T-helper 17 cell (primary cell): ENCODE measurements at places on chromosomes 3 and 15. TPM values are rescaled to one million over a fixed set of nuclear protein-coding genes. Genes with fewer than 3 reads are reported as not detected.
A peak's percentile ranks its signal among the peaks of the same experiment; 100 is the strongest.

Gene CHRNA3
- total RNA-seq, result not detected

GRCh38 chr15:38130740-38131498 lies 121.7 kb upstream of the SPRED1 start:
- no peak overlapping the region for H3K4me3 ChIP-seq
- H3K36me3 ChIP-seq, result no peaks in the 10 kb centered on the region
- no peak overlapping the region for H3K27ac ChIP-seq
- H3K27me3 ChIP-seq, result peaks cover 14% of the 10 kb centered on the region
- peaks cover 7% of the 10 kb centered on the region for H3K4me1 ChIP-seq
- no peak for DNase-seq

- H3K27ac ChIP-seq, result no peak overlapping the region
- no peaks in the 10 kb centered on the region for H3K36me3 ChIP-seq
- no peaks in the 10 kb centered on the region for H3K27me3 ChIP-seq
- H3K4me1 ChIP-seq, result no peaks in the 10 kb centered on the region
- DNase-seq, result no peak
- no peak overlapping the region for H3K4me3 ChIP-seq
Observed at GRCh38 chr15:36356978-36357601, 222.3 kb upstream of the CDIN1 start.

DNA sequence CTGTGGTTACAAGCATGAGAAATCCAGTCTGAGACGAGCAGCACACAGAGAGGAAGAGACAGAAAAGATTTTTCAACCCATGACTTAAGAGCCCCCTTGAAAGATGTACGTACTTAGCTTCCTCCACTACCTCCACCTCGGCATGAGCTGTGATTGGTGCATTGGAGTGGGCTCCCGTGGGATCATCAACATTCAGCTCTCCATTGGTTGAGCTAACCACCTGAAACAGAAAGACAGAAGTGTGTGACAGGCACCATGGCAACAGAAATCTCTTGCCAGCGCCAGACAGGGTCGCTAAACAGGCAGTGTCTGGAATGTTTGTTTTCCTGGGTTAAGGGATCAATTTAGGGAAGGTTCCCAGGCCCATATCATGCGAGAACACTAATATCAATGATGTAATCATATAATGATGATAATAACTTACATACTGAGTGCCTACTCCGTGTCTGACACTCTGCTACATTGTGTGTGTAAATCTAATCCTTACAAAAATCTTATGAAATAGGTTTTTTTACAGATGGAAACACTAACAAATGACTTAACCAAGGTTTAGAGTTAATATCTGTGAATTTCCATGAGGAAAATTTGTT lies 17.5 kb upstream of the PPIB start:
- H3K27ac ChIP-seq, result peak overlapping the region; percentile 81
- H3K27me3 ChIP-seq, result no peaks in the 10 kb centered on the region
- no peak for DNase-seq
- no peak overlapping the region for H3K4me3 ChIP-seq
- H3K4me1 ChIP-seq, result no peaks in the 10 kb centered on the region

- no peak for DNase-seq
- peaks cover 9% of the 10 kb centered on the region for H3K4me1 ChIP-seq
- H3K4me3 ChIP-seq, result no peak overlapping the region
- H3K27ac ChIP-seq, result no peak overlapping the region
Observed at GRCh38 chr3:189561256-189561655, 69.9 kb upstream of the TP63 start.

Gene CD47
- total RNA-seq, result 170 TPM

GRCh38 chr3:14451844-14452739 lies 49.7 kb downstream of the SLC6A6 start:
- no peak overlapping the region for H3K27ac ChIP-seq
- H3K36me3 ChIP-seq, result peaks cover 10% of the 10 kb centered on the region
- H3K4me1 ChIP-seq, result peaks cover 9% of the 10 kb centered on the region
- DNase-seq, result no peak
- H3K27me3 ChIP-seq, result no peaks in the 10 kb centered on the region
- H3K4me3 ChIP-seq, result no peak overlapping the region

DNA sequence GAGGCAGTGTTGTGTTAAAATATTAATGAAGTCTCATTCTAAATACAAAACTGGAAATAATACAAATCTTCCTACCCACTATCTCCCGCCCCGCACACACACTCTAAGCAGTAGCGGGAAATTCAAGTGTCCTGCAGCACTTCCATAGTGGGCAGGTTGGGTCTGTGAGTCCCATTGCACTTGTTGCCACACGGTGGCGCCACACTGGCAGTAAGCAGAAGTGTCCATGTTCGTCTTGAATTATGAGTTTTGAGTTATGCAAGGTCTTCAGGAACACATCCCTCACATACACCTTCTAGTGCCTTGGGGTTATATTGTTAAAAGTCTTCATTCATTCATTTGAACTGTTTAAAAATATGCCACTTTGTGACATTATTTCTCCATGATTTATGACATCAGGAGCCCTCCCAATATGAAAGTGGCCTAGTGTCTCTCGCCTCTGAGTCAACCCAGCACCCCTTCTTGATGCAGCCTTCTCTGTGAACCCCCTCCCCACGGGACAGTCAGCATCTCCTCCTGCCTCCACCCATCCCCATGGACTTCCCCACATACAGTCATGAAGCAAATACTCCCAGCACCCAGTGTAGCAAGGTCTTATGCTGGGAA lies 17.6 kb upstream of the CCDC174 start:
- H3K4me1 ChIP-seq, result peaks cover 2% of the 10 kb centered on the region
- H3K27ac ChIP-seq, result no peak overlapping the region
- no peaks in the 10 kb centered on the region for H3K36me3 ChIP-seq
- peaks cover 50% of the 10 kb centered on the region for H3K27me3 ChIP-seq
- no peak overlapping the region for H3K4me3 ChIP-seq

Gene COPG1
- 101 TPM for total RNA-seq

DNA sequence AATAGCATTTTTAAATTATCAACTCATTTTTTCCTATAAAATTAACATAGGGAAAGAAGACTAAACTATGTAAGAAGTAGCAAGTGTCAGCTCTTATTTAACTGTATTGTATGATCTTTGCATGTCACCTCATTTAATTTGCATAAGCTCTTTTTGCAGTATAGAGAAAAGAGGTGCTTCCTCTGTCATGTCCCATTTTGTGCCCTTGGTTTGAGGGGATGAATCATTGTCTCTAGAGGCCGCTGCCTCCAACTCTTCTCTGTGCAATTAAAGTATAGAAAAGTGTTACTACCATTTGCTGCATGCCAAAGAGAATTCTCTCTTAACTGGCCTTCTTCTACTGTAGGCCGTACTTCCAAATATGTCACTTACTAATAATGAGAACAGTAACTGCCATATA lies 93.4 kb downstream of the LRRC28 start:
- no peaks in the 10 kb centered on the region for H3K36me3 ChIP-seq
- DNase-seq, result no peak
- peaks cover 5% of the 10 kb centered on the region for H3K4me1 ChIP-seq
- H3K27ac ChIP-seq, result no peak overlapping the region
- H3K27me3 ChIP-seq, result no peaks in the 10 kb centered on the region

GRCh38 chr15:82165948-82166376 lies 96.6 kb downstream of the EFL1 start:
- H3K4me3 ChIP-seq, result no peak overlapping the region
- peaks cover 6% of the 10 kb centered on the region for H3K4me1 ChIP-seq
- no peak overlapping the region for H3K27ac ChIP-seq

GRCh38 chr15:66985653-66986052 lies 79.7 kb upstream of the SMAD3 start:
- no peak for DNase-seq
- peaks cover 5% of the 10 kb centered on the region for H3K36me3 ChIP-seq
- peaks cover 29% of the 10 kb centered on the region for H3K27me3 ChIP-seq
- H3K4me1 ChIP-seq, result no peaks in the 10 kb centered on the region

Gene ZDHHC3
- total RNA-seq, result 43.5 TPM
